ENCODE measurements at places on chromosomes 4 and X. TPM values are rescaled to one million over a fixed set of nuclear protein-coding genes. Genes with fewer than 3 reads are reported as not detected.

Gene DCTD
- 70.7 TPM for total RNA-seq

Gene NUP62CL
- total RNA-seq: 15.8 TPM

Gene P2RY8
- 2.9 TPM for total RNA-seq

Gene PABPC1L2B
- not detected for total RNA-seq

Gene CDX4
- not detected for total RNA-seq

Gene NDST3
- total RNA-seq: 5.5 TPM

Gene TMEM255A
- total RNA-seq: 0.88 TPM

Measured in metanephros (tissue), 2 donors.